ENCODE measurements at places on chromosomes 11 and 22. TPM values are rescaled to one million over a fixed set of nuclear protein-coding genes. Genes with fewer than 3 reads are reported as not detected.

- DNase-seq, result no peak
These were observed 4.6 kb downstream of the NLRP6 start for GRCh38 chr11:282630-283360.

DNA sequence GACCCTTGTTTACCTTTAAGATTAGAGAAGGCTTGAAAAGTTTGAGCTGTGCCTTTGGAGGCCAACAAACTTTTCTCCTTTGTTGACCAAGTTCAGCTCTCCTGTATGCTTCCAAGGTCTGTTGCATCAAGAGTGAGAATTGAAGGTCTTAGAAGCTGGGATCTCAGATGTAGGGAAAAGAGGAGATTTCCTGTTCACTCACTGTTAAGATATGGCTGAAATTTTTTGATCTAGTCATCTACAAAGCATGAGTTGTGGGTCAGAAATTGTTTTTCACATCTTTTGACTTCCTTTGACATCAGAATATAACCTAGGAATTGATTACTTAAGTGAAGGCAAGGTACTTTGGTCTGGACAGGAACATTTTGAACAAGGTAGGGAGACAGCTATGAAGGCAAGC, 12.1 kb downstream of the OR51B4 start:
- DNase-seq, result no peak

DNA sequence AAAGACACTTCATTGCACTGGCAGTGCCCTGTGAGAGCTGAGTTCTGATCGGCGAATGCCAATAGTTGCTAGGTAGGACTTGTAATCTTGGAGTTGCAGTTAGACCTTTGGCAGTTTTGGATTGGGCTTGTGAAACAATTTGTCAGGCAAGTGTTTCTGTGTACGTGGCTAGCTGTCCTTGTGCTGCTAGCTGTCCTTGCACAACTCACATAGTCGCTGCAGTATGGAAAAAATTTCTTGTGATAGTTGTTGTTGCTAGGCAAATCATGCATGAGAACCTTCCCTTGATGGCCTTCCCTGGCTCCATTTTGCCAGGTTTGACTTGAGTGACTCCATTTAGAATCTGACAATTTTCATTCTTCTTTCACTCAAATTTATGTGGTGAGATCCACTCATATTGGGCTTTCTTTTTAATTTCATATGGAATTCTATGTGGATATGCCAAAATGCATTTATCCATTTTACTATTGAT, 140.7 kb downstream of the APIP start:
- DNase-seq, result no peak

DNA sequence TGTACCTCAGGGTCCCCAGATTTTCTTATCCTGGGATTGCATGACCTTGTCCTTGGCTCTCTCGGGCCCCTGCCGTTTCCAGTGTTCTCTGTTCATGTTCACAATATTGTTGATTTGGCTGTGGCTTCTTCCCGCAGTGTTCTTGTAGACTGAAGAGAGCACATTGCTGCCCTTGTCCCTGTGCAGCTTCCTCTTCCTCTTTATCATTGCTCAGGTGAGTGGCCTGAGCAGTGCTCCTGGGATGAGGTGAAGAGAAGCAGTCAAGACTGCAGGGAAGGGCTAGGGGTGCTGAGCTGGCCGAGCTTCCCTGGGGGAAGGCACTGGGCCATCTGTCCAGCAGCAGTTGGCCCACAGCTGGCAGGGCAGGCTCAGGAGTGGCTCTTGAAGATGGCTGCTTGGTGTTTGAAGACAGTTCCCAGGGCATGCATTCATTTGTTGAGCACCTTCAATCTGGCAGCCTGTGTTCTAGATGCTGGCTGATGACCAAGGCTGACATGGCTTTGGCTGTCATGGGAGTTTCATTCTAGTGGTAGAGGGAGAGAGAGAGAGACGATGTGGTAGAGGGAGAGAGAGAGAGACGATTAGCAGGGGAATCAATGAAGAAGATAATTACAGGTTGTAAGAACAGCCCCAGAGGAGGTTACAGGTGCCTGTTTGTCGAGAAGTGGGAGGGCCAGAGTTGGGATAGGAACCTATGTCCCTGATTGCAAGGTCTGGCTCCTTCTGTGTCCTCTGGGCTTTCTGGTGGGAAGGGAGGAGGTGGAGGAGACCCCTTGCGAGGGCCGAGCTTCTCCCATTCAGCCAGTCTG, 17.4 kb downstream of the BMAL1 start:
- DNase-seq, result no peak

DNA sequence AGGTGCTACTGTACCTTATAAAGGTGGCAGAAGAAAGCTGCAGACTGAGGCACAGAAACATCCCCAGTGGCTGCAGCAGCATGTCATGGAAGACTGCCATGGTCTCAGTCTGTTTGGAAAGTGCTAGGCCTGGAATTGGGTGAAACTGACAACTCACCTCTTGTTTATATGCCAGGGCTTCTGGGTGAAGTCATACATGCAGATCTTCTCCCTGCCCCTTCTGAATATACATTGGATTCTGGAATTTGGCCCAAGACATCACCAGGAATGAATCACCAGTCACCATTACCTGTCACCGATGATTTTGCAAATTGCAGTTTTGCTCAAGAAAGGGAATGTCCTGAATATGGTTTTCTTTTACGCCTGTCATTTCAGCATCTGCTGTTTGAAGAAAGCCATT, at the start of gene PLET1:
Gene PLET1, minus strand, starts transcription at position 371 of the 400 bp plus-strand sequence. Its CDS starts 271 bp downstream, at position 100.
- DNase-seq, result no peak

DNA sequence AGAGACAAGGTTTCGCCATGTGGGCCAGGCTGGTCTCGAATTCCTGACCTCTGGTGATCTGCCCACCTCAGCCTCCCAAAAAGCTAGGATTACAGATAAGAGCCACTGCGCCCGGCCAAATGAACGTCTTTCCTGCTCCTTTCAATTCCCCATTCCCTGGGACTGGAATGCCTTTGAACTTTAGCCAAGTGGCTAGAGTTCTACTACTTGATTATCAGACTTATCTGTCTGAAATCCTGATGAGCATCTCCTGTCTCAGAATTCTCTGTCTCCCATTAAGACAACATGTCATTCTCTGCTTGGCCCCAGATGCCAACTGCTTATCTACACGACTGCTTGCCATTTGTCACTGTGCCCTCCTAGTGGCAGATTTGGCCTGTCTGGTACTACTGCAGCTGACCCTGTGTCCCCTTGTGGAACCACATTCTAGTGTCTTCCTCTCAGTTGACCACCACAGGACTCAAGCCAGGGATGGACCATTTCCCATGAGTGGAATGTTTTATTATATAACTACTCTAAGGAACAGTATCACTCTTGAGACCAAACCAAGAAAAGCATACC, 33.1 kb upstream of the IPO7 start:
- DNase-seq, result no peak

DNA sequence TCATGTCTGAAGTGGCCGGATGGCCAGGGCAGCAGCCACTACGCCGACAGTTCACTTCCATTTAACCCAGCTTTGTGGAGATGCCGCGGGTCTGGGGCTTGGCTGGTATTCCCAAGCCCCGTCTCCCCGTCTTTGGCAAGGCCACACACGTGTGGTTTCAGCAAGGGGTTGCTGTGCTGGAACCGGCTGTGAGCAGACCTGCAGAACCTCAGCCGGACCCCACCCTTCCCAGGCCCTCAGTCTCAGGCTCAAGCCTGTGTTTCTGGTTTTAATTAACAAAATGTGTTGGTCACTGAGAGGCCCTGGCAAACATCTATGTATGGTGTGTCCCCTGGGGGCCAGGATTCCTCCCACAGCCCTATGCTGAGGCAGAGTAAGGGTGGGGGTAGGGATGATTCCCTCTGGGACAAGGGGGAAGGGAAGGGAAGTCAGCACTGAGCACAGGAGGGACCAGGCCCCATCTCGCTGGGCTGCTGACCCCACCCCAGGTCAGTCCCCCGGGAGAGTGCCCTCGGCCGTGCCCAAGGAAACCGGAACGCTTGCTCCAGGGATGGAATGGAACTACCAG, 9.3 kb downstream of the OSBPL5 start:
- no peak for DNase-seq

GRCh38 chr11:64675450-64676260, 47.3 kb downstream of the NRXN2 start:
- DNase-seq, result no peak

DNA sequence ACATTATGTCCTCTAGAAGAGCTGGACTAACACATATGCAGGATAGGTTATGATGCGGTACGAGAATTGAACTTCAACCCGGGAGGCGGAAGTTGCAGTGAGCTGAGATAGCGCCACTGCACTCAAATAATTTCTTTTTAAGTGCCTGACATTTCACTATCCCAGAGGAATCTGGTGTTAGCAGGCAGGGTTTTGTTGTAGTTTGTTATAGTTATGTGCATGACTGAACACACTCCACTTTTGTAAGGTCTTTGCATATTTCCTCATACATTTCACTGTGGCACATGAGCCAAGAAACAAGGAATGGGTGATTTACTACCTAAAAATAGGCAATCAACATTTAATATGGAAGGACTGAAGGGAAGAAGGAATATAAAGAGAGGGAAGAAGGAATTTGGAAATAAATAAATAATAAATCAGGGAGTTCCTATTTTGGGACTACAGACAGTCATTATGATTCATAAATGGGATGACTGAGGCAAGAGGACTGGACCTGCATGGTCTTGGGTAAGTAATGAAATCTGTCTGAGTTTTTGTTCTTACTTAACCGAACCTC, 8.7 kb upstream of the HIPK3 start:
- no peak for DNase-seq

- no peak for DNase-seq
These were observed 25.0 kb downstream of the LRP5 start for GRCh38 chr11:68337399-68337835.

- DNase-seq, result no peak
These were observed 5.3 kb downstream of the RELA start for GRCh38 chr11:65657426-65657825.

DNA sequence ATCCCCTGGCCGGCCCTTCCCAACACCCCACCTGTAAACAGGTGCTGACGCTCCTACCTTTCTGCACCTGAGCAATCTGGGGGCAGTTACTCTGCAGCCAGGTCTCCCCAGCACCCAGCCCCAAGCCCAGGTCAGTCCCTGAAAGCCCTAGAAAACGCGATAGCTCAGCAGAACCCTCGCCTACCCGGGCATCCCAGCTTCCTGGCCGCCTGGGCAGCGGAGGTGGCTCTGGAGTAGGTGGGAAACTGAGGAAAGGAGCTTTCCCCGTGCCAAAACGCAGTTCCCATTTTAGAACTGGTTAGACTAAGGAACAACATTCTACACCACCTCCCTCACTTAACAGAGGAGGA, 445 bp downstream of the SYTL2 start:
- no peak for DNase-seq

DNA sequence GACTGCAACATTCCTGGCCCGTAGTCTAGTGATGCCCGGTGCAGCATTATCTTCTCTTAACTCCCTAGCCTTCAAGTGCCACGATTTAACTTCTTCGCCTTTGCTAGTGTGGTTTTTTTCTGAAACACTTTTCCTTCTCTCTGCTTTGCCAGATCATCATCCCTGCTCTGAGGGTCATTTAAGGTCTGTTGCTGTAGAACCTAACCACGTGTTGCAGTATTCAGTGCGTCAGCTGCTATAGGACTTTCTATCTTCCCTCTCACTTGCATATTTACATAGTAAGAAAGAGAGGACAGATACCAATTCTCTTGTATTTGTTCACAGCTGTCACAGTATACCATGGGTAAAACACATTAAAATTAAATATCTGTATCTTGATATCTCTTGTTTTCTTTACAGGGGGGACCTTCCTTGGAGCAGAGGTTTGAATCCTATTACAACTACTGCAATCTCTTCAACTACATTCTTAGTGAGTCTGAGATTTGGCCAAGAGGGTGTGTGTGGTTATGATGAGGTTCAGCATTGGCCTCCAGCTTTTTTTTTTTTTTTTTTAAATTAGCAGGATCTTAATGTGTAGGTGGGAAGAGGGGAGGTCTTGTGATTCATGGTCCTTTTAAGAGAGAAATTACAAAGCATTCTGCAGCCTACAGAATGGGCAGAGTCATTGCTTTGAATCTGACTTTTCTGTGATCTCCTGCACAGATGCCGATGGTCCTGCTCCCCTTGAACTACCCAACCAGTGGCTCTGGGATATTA, 13.5 kb downstream of the EIF3L start:
- no peak for DNase-seq

- no peak for DNase-seq
These were observed 56.2 kb downstream of the WNT11 start for GRCh38 chr11:76150141-76150540.

GRCh38 chr11:1548221-1549070, 23.6 kb downstream of the DUSP8 start:
- DNase-seq, result peak; percentile 86

DNA sequence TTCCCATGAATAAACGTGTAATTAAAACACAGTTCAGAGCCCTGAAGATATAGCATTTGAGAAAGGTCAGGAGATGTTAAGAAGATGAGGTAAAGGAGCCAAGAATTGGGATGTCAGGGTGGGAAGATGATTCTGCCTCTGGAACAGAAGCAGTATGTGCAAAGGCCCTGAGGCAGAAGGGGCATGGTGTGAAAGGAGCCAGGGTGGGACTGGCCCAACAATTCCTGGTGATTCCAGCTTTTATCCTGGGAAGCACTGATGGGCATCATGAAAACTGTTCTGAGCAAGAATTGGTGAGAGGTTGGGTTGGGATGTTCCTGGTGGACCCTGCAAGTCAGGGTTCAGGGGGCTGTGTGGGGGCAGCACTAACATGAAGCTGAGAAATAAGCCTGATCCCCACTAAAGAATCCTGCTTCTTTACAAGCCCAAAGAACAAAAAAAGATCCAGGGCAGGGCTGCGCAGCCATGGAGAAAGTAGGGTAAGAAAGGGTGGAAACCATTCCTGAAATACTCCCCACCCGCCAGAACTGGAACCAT, 2.5 kb upstream of the FXYD6 start:
- DNase-seq, result no peak

The OR8G5 gene
- not detected for total RNA-seq

The MPZL3 gene
- 8.8 TPM for total RNA-seq

The OR8D1 gene
- not detected for total RNA-seq

The SAC3D1 gene
- total RNA-seq, result 97.6 TPM

The SHISA8 gene
- not detected for total RNA-seq

The OR5B21 gene
- total RNA-seq, result not detected

The CAT gene
- total RNA-seq, result 24.9 TPM

The THYN1 gene
- 19.1 TPM for total RNA-seq

The APOBEC3B gene
- total RNA-seq, result not detected

The PGGHG gene
- total RNA-seq, result 11.6 TPM

The CCS gene
- total RNA-seq, result 19.3 TPM

Data from stomach (tissue), 19 donors.